ENCODE measurements at places on chromosomes 1 and 21. TPM values are rescaled to one million over a fixed set of nuclear protein-coding genes. Genes with fewer than 3 reads are reported as not detected.

DNA sequence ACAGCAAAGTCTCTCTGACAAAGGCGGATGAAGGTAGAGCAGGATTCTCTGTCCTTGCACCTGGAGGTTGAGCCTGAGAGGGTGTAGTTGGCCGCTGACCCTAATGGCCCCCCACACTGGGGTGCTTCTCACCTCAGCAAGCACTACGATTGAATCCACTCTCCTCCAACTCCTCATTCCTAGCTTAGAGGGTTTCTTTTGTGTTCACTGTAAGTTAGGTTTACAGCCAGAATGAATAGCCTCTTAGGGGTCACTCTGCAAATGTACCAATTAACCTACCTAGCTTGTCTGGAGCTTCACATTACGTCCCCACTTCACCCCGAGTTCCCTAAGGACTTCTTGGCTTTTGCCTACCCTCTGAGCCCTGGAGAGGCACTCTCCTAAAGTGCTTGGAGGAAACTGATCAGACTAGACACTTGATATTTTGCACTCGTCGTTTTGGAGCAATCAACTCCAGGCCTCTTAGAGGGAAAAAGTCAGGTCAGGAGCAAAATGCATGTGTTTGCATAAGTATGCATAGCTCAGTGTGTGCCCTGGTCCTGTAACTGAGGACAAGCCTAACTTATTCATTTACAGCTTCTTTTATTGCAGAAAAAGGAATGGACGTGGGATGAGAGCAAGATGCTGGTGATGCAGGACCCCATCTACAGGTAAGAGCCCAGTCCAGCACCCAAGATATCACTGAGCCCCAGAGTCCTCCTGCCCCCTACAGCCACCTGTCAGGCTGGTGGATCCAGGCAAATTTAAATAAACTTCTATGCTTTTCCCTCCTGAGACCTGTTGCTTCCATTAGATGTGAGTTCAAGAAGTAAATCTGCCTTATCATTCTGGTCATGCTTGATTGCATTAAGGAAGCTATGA, 76.4 kb downstream of the SPATA46 start:
- no peak for DNase-seq

- peak; percentile 80 for DNase-seq
Measured at GRCh38 chr1:183198463-183198862, 12.4 kb downstream of the LAMC2 start.

- no peak for DNase-seq
Measured at GRCh38 chr1:239817276-239817675, 274.4 kb upstream of the FMN2 start.

RNF220 gene
- total RNA-seq, result 142 TPM

AKR7A2 gene
- total RNA-seq, result 155 TPM

FCGR1A gene
- total RNA-seq, result 0.30 TPM
